Activated T-cell treated with anti-CD3 and anti-CD28 coated beads, Interleukin-2, amount 50 U/mL, for 72 hours (primary cell): ENCODE measurements at places on chromosomes 7 and 10. TPM values are rescaled to one million over a fixed set of nuclear protein-coding genes. Genes with fewer than 3 reads are reported as not detected.

Gene CXCL12
- not detected for total RNA-seq

Gene ZCWPW1
- total RNA-seq: 6.5 TPM

Gene FUOM
- total RNA-seq: 17.1 TPM

Gene SAMD9L
- 16.4 TPM for total RNA-seq

Gene HOXA1
- total RNA-seq: 0.69 TPM

Gene FKBP9
- total RNA-seq: 1.7 TPM

Gene PRSS1
- total RNA-seq: not detected

- DNase-seq: no peak
Measured at GRCh38 chr10:94496010-94496409, 49.6 kb upstream of the HELLS start.

GRCh38 chr10:99329304-99329553 lies at the start of gene CNNM1:
Gene CNNM1 (plus strand): TSS chr10:99329356. CDS start chr10:99329388, 32 bp downstream.
- peak; percentile 27 for DNase-seq

DNA sequence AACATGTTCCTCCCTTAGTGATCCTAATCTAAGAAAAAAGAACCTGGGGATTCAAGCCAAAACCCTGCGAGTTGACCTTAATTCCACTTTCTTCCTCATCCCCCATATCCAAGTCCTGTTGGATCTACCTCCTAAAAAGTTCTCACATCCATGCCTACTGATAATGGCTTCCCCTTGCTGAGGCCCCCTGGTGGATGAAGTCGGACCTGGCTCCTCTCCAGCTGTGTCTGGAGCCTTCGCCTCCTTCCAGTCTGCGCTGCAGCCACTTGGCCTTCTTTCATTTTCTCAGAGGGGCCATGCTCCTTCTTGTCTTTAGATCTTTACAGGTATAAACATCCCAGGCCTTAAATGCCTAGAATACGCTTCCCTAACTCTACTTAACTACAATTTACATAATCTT lies 8.1 kb downstream of the PDE1C start:
- DNase-seq: peak; percentile 6

DNA sequence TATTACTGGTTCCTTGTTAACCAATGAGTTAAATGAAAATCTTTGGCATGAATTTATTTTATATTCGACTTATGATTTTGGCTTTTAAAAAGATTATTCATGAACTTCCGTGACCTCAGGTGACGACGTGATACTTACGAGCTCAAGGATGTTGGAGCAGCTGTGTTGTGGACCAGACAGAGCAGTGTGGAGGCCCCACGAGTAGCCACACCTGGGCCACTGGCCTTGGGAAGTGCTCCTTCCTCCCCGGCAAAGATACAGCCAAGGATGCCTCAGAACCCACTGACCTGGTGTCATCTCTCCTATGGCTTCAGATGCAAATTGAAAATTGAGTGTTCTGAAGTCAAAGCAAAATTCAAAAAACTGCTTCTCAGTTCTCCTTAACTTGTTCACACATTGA lies 147.5 kb upstream of the PPP2R2D start:
- no peak for DNase-seq

- DNase-seq: no peak
Measured at GRCh38 chr10:121357401-121357800, 240.8 kb downstream of the FGFR2 start.

GRCh38 chr10:30827531-30828120 lies 198.1 kb upstream of the LYZL2 start:
- no peak for DNase-seq

GRCh38 chr7:6436385-6436685 lies 11.4 kb downstream of the DAGLB start:
- peak; percentile 45 for DNase-seq

GRCh38 chr10:108439397-108439796 lies 1274.9 kb upstream of the SORCS1 start:
- DNase-seq: no peak

DNA sequence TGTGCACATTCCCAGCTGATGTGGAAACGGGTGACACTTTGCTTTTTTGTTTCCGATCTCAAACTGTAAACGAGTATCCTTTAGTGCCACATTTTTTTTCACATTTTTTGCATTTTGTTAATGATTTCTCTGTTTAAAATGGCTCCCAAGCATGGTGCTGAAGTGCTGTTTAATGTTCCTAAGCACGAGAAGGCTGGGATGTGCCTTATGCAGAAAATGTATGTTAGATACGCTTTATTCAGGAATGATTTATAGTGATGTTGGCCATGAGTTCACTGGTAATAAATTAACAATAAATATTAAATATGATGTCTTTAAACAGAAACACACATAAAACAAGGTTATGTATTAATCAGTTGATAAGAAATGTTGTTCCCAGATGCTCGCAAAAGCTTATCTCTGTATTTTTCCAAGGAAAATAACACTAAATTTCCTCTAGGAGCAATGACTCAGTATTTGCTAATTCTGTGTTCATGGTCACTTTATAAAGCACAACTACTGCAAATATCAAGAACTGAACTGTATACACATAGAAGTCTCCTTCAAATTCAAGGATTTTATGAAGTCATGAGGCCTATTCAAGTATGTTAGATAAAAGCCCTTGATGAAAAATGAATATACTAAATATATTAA lies 305.9 kb upstream of the SMIM30 start:
- DNase-seq: no peak

- no peak for DNase-seq
Measured at GRCh38 chr10:66747451-66747850, 178.4 kb upstream of the LRRTM3 start.

DNA sequence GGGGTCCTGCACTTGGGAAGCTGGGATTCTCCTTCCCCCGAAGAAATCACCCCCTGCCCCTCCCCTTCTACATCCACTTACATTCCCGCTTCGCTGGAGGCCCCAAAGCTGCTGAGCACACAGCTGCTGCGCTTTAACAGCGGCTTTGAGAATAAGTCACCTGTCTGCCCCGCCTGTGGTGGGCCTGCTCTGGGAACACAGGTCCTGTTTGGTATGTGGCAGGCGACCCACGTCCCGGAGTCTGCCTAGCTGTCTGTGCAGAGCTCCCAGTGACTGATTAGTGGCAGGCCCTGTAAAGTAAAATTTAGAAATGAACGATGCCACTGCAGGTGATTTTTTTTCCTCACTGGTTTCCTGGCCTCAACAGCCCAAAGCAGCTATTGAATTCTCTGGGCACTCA lies 47.0 kb downstream of the CDH23 start:
- DNase-seq: no peak

GRCh38 chr10:8136736-8137135 lies 82.2 kb downstream of the GATA3 start:
- no peak for DNase-seq

- DNase-seq: no peak
Measured at GRCh38 chr10:124612611-124613498, 131.3 kb downstream of the FAM53B start.

DNA sequence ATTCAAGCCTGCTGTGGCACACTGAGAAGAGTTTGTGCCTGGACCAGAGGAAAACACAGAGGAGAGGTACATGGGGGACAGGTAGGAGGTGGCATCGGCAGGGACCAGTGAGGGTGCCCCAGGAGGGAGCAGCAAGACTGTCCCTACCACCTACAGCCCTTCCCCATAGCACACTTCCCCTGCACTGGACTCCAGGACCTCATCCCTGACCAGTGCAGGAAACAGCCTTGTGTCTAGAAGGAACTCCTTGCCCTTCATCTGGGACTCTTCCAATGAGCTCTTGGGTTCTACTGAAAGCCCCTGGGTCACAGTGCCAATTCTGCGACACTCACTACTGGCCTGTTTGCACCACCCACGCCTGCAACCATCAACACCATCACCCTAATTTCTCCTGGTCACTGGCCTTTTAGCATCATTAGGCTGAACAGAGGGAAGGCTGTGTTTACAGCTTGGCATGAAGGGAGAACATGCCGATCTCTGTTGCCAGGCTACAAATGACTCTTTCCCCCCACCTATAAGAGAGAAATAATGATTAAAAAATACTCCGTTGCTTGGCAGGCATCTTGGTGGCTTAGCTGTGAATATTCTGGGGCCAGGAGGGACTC lies 371.9 kb upstream of the ZMIZ1 start:
- DNase-seq: no peak

- no peak for DNase-seq
Measured at GRCh38 chr10:72593963-72594362, 31.9 kb downstream of the MICU1 start.

DNA sequence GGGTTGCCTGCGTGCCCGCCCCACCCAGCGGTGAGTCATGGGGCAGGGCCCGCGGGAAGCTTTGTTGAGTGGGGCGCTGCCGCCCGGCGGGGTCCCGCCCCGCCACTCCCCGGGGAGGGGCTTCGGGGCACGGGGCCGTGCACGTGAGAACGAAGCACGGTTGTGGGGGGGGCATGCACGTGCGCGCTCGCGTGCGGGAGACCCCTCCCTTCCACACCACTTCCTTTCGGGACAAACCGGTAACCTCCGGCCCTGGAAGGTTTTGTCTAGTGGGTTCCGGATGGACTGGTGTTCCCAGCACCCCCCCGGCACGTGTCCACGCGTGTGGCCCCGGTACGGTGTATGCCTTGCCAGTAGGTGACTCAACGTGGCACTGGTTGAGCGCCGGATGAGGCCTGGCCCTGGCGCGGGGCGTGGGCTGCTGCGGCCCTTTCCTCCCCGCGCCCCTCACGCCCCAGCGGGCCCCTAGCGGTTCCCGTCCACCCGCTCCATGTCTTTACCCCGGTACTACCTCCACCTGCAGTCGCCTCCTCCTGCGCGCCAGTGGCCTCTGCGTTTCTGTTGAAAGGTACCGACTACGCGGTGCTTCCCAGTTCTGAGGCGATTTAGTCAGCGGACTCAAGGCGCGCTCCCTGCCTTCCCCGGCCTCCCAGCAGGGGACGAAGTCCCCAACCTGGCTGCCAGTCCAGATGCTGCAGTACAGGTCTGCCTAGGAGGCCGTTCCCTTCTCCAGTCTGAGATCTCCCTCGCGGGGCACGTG lies 3.1 kb downstream of the ADIRF start:
- DNase-seq: peak; percentile 90

- peak; percentile 74 for DNase-seq
Measured at GRCh38 chr7:154953006-154953684, 49.8 kb downstream of the PAXIP1 start.

DNA sequence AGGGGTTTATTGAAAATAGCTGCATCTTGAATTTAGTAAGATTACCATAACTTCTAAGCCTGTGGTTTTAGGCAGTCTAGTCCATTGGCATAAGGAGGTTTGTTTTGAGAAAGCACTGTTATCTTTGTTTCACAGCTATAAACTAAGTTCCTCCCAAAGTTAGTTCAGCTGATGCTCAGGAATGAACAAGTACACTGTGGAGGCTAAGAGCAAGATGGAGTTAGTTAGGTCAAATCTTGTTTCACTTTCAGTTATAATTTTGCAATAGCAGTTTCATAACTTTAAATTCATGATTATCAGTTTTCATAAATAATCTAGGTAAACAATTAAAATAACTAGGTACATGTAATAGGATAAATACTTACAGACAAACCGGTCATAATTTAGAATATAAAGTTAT lies 15.4 kb downstream of the SEC61G start:
- no peak for DNase-seq

GRCh38 chr7:110534241-110534931 lies 556.5 kb upstream of the LRRN3 start:
- no peak for DNase-seq

GRCh38 chr7:29372351-29373090 lies 177.9 kb downstream of the CHN2 start:
- no peak for DNase-seq

GRCh38 chr7:158261362-158262235 lies 326.0 kb downstream of the PTPRN2 start:
- no peak for DNase-seq

DNA sequence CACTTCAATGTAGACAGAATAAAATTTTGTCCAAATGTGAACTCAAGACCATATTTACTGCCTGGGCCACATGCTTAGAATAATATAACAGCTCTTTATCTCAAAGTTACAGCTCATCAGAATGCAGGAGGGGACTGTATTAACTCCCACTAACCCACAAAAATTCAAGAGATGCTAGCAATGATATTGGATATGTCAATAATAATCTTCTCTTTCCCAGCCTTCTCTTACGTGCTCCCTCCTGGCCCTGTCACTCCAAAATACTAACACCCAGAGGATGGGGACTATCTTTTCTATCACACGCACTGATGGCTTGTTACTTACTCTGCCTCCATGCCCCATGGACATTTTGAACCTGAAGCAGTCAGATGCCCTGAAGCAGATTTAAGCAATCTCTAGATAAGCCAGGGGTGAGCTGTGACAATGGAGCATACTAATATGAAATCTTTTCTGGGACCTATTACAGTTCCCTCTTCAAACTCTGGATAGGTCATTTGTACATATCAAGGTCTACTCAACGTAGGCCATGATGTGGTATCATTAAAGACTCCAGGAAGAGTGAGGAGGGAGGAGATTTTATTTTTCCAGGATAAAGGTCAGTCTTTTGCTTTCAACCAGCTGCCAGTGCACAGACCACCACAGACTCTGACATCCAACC lies 803.0 kb downstream of the GRM8 start:
- DNase-seq: no peak
